SIG-M5 (cell line): ENCODE measurements at places on chromosomes 3 and 15.

DNA sequence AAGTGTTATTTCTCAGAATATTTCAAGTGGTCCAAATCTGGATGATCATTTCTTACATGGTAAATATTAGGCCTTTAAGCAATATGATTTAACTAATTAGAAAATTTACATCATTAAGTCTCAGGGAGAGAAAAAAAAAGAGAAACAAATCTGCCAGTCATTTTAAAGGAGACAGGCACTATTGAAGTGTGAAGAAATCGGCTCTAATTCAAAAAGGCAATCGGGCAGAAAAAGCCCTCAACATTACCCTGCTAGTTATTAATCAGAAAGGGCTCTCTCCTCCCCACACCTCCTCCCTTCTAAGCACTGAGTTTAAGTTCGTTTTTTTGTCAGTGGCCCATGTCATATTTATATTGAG is 215.9 kb downstream of the MEIS2 start:
- no peak for DNase-seq

GRCh38 chr15:52728899-52729298 is 49.7 kb upstream of the ATOSA start:
- DNase-seq: no peak

- no peak for DNase-seq
Observed at GRCh38 chr15:72983801-72984545, 68.3 kb upstream of the NEO1 start.

DNA sequence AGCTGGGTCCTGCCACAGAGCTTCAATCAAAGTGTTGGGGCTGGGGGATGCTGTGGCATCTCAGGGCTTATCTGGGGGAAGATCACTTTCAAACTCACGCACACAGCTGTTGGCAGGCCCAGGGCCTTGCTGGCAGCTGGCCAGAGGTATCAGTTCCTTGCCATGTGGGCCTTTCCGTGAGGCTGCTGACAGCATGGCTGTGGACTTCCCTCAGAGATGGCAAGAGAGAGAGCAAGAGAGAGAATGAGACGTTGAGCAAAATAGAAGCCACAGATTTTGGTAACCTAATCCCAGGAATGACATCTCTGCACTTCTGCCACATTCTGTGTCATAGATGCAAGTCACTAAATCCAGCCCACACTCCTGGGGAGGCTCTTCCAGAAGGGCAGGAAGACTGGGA is 91.0 kb downstream of the TPRG1 start:
- DNase-seq: no peak

GRCh38 chr3:5769825-5770224 is 582.3 kb downstream of the EDEM1 start:
- DNase-seq: no peak

DNA sequence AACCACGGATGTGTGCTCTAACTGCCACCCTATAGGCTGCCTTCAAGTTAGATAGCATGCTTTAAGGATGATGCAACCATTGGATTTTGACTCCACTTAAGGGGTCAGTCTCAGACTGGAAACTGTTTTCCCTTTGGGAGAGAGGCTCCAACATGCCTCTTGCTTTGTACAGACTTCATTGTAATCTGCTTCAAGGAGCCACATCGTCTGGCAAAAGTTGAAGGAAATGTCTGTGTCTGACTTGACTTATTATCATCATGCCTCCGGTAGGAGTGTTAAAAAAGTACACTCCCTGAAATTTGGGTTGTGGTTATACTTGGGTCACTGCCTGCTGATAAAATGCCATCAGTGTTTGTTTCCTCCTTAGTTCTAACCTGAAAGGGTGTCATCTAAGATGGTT is 245.4 kb upstream of the CDIN1 start:
- no peak for DNase-seq

DNA sequence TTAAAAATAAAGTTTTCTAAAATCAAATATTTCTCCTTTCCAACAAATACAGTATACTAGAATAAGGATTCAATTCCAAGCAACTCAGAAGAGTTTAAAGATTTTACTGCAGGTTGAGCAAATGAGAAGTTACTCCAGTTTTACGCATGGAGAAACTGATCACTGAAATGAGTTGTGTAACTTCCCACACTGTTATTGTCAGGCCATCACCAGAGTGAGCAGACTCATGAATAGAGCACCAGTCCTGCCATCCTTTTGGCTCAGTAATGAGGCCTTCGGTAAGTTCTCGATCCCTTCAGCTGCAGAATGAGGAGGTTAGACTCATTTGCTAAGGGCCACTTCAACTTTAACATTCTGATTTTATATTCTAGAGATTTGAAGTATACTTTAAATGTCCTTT is 48.1 kb downstream of the OSBPL10 start:
- no peak for DNase-seq

DNA sequence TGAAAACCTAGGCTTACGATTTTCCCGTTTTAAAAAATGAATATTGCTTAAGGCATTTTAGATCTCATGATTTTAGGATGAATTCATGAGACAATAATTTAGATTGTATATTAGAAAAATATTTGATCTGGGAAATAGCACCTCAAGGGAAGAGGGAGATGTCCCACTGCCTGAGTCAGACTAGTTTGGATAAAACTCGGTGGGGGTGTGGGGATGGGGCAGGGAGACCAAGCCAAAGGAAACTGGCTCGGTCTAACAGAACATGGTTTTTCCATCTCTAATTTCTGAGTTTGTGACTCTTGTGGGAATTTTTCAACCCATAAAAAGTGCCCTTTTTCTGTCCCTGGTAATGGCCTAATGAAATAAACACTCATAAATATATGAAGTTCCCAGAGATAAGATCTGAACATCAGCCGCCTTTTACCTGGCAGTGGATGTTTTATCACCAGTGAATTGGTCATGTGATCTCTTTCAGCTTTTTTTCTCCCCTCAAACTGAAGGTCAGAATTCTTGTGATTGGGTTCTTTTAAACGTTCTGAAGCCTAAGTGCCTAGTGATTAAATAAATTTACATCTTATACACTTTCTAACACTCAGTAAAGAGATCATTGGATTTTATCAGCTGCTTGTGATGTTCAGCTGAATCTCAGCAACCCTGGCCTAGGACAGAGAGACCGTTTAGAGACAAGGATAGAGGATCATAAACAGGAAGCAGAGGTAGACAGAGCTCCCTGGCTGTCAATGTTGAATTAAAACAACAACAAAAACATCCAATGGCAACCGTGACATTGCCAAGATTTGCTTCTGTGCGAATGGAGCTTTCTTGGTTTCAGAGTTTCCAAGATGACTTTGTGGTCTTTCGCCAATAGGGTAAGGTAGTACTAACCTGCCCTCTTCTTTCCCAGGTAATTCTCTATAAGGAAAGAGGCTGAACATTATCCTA is 1038.2 kb downstream of the MCTP2 start:
- DNase-seq: no peak
